ENCODE measurements at places on chromosomes 4 and X. TPM values are rescaled to one million over a fixed set of nuclear protein-coding genes. Genes with fewer than 3 reads are reported as not detected.

Gene SUPT20HL2
- total RNA-seq = not detected

Gene H2BW2
- total RNA-seq = not detected

Gene STATH
- not detected for total RNA-seq

Gene TDO2
- total RNA-seq = 0.28 TPM

Gene JCHAIN
- total RNA-seq = 2.0 TPM

Gene GDPD2
- under 0.01 TPM for total RNA-seq

Gene TBC1D19
- total RNA-seq = 30.9 TPM

Gene SPANXN3
- not detected for total RNA-seq

Gene EBP
- 23.4 TPM for total RNA-seq

Gene EFNB1
- 40.8 TPM for total RNA-seq

Gene MYL5
- 10.7 TPM for total RNA-seq

Gene PNMA3
- total RNA-seq = 0.28 TPM

Gene BGN
- 43.9 TPM for total RNA-seq

Gene GPR101
- total RNA-seq = not detected

Gene C1QTNF7
- 1.4 TPM for total RNA-seq

Gene CENPI
- total RNA-seq = 7.3 TPM

Gene IGFBP7
- 2,784 TPM for total RNA-seq

Gene ARHGEF9
- 11.3 TPM for total RNA-seq

Gene SSX3
- not detected for total RNA-seq
